Uterus (tissue), 4 donors: ENCODE measurements at places on chromosomes 3 and 15. TPM values are rescaled to one million over a fixed set of nuclear protein-coding genes. Genes with fewer than 3 reads are reported as not detected.

The PSMD2 gene
- total RNA-seq: 123 TPM

The NR2E3 gene
- 0.41 TPM for total RNA-seq

GRCh38 chr3:52291508-52292181 is 4.0 kb downstream of the GLYCTK start:
- no peak for DNase-seq

GRCh38 chr3:32956750-32957570 is 5.5 kb downstream of the CCR4 start:
- no peak for DNase-seq

GRCh38 chr3:61315871-61316270 is 64.6 kb upstream of the FHIT start:
- DNase-seq: no peak

GRCh38 chr3:132690040-132690439 is 29.9 kb downstream of the UBA5 start:
- DNase-seq: no peak

DNA sequence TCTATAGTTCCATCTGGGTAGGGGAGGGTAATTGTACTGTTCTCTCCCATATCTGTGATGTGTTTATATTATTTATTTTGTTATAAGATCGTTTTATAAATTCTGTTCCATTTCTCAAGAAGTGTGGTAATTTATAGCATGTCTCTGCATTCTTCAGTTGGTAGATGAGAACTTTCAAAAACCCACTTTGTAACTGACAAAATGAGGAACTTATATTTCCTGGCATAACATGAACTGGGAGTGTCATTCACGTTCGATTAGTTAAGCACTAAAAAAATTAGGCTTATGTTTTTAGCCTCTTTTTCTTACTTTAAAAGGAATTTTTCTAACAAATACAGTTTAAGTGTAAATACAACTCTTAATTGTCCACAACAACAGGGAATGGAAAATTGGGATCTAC is 230.8 kb downstream of the CGGBP1 start:
- no peak for DNase-seq

- DNase-seq: no peak
Observed at GRCh38 chr3:158269942-158270341, 160.1 kb downstream of the RSRC1 start.

GRCh38 chr3:124168271-124168670 is 176.3 kb upstream of the ROPN1 start:
- DNase-seq: no peak

DNA sequence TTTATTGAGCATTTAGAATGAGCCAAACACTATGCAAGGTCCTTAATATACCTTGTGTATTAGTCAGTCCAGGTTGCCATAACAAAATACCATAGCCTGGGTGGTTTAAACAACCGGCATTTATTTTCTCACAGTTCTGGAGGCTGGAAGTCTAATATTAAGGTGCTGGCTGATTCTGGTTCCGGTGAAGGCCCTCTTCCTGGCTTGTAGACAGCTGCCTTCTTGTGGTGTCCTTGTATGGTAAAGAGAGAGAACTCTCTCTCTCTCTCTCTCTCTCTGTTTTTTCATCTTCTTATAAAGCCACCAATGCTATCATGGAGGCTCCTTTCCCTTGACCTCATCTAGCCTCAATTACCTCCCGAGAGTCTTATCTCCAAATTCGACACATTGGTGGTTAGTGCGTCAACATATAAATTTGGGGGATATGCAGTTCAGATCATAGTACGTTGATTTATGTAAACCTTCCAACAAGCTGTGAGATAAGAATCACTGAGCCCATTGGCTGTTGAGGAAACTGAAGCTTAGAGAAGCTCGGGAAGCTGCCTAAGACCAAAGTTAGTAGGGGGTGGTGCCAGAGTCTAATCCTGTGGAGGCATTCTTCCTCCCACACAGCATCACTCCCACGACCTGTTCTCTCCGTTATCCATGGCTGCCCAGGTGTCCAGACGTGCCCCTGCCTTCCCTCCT is 298.0 kb upstream of the PROK2 start:
- no peak for DNase-seq

GRCh38 chr3:102608875-102609274 is 174.1 kb downstream of the ZPLD1 start:
- DNase-seq: no peak

DNA sequence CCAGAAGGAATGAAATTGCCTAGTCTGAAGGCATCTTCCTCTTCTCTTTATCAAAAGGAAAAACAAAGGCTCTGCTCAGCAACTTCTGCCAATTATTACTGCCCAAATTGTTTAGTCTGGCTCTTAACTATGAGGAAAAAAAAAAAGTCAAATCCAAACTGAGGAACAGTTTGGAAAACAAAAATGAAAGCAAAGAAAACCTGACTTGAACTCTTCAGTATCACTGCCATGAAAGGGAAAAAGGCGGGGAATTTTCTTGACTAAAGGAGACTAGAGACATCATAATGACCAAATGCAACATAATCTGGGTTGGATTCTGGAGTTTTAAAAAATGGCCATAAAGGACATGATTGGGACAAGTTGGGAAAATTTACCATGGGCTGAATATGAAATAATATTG is 156.3 kb downstream of the STT3B start:
- no peak for DNase-seq
